ENCODE measurements at places on chromosomes 12 and 14.

- DNase-seq, result no peak
Observed at GRCh38 chr12:23950210-23950774, 822 bp upstream of the SOX5 start.

DNA sequence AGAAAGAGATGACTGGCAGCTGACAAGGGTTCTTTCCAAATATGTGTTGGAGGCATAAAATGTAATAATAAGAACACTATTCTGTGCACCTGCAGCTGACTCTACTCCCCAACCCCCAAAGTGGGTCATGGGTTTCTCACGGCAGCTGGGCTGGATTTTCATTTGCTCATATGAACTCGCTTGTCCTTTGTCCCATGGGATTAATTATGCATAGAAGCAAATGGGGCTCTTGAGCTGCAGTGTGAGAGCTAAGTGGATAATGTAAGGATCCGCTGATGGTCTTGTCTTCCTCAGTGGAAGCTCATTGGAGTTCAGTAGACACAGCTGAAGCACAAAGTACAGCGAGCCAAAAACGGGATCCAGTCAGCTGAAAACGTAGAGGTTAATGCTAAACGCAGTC lies 46.3 kb downstream of the TTC8 start:
- no peak for DNase-seq

- peak; percentile 55 for DNase-seq
Observed at GRCh38 chr14:69005432-69006148, 26.5 kb upstream of the ACTN1 start.

DNA sequence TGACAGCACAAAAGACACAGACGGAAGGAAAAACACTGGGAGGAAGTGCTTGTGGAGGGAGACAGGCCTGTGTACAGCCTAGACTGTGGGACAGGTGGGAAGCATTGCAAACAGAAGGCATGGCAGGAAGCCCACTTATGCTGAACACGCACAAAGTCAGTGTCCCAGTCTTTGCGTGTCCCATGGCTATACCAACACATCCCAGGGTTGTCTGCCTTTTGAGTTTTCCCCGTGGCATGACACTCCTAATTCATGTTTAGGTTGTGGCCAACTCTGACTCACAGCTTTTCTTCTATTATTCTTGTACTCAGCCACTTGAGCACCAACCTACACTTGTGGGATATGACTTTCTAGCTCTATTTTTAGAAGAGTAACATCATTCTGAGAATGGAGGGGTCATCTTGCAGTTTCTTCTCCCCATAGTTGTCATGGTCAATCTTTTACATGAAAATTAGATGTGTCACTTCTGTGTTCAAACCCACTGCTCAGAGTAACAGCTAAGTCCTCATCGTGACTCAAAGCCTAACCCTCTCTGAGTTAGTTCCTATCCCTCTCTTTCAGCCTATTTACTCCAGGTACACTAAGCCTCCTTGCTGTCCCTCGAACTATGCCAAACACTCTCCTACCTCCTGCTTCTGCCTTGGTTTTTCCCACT lies 27.5 kb upstream of the JPH4 start:
- peak; percentile 14 for DNase-seq

GRCh38 chr12:99284161-99284560 lies 363.4 kb upstream of the GARIN6 start:
- no peak for DNase-seq

Data from RCC 7860 (cell line).